ENCODE measurements at places on chromosomes 5 and 9.

DNA sequence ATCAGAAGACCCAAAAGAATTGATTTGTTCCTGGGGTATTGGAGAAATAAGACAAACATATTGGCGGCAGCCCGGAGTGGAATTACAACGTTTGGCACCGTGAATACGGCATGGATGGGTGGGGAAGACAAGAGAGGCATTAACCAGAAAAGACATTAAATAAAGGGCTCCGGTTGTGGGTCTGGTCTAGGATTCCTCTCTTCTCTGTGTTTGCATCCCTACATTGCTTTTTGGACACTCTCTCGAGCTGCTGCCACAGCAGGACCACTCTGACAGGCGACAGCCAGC, 138.7 kb upstream of the PALM2AKAP2 start:
- no peak for DNase-seq

- DNase-seq: no peak
Measured at GRCh38 chr5:140822281-140822629, 842 bp downstream of the PCDHA5 start.

- no peak for DNase-seq
Measured at GRCh38 chr9:78791779-78792178, 494.9 kb downstream of the PSAT1 start.

- no peak for DNase-seq
Measured at GRCh38 chr5:140992828-140993227, 26.6 kb downstream of the PCDHAC2 start.

DNA sequence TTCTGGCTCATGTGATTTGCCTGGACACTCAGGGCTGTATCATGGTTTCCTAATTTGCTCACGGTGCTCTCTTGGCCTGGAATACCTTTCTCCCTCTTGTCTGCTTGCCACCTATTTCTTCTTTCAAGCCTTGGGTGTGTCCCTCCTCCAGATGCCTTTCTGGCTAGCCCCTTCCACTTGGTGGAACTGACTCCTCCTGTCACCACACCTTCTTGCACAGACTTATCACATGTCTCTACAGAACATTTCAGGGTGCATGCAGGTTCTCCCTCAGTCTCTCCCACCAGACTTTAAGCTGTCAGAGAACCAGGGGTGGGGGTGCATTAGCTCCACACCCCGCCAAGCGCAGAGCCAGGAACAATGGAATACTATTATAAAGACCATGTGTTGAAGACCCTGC, 1.9 kb downstream of the TBC1D2 start:
- DNase-seq: no peak

DNA sequence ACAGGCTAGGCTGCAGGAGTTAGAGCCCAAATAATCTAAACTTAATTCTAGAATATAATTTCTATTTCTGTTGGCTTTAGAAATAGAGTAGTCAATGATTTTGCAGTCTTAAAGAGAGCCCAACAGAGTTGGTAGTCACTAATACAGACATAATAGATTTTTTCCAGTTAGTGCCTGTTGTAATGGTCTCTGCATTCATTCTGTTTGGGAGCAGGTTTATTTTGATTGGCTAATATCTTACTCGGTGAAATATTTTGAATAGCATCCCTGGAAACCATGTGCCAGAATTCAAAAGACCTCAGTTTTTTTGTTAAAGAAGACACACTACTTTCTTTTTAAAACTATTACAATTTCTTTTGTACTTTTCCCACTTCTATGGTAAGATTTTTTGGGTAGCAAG, 107.2 kb downstream of the RASGRF2 start:
- no peak for DNase-seq

DNA sequence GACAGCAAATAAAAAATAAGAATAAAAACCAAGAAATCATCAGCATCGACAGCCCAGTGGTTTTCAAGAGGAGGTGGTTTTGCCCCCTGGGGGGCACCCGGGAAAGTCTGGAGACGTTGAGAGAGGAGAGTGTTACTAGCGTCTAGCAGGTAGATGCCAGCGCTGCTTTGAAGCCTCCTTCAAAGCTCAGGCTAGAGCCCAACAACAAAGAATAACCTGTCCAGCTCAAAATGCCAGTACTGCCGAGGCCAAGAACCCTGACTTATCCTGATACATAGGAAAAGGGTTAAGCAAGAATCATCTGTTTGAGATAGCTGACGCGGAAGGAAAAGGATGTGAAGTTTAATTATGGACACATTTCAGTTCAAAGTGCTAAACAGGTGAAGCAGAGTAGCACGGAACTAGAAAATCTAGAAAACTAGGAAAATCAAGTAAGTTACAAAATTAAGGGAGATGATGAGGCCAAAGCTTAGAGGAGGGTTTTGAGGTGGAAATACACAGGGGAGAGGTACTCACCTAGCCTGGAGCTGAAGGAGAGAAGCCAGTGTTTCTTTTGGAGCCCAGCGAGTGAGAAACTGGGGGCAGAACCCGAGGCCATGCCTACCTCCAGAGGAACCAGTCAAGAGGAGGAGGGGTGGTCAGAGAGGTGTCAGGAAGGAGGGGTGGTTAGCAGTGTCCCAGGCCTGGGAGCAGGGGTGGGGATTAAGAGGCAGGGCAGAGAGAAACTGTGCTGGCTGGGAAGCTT, 121.0 kb upstream of the RETREG1 start:
- no peak for DNase-seq

DNA sequence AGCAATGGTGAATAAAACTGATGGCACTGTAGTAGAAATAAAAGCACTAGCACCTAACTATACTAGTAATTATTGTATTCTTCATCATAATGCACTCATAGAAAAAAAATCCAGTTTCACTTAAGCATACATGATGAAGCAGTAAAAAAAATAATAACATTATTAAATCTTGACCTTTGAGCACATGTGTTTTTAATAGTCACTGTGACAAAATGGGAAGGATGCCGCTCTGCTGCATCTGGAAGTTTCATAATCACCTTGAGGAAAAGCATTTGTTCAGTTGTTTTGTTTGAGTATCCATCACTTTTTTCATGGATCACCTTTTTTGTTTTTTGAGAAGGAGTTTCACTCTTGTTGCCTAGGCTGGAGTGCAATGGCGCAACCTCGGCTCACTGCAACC, 13.2 kb downstream of the OR2K2 start:
- peak; percentile 32 for DNase-seq

DNA sequence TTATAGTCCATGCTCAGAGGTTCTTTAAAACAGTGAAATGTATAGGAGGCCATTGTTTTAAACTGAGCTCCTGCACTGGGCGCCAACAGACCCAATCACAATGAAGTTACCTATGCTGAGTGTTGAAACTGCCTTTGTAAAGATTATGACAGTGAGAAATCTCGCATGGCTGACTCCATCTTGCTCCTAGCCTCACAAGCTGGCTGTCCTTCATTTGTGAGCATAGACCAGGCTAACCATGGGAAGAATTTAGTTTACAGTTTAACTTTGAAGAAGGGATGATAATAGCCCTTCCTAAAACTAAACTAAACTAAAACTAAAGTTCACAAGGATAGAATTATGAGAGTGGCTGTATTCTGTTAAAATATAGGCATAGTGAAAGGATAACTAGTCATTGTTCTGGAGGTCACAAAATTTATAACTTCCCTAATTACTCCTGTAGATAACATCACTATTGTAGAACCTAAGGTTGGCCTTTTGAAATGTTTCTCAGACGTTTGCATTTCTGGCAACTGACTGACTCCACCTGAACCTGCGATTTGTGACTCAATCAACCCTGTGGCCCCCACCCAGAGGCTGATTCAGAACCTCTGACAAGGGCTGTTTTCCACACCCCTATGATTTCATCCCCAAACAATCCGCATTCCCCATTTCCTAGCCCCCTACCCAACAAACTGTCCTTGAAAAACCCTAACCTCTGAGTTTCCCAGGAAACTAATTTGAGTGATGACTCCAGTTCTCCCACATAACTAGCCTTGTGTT, 59.1 kb downstream of the HMHB1 start:
- no peak for DNase-seq

DNA sequence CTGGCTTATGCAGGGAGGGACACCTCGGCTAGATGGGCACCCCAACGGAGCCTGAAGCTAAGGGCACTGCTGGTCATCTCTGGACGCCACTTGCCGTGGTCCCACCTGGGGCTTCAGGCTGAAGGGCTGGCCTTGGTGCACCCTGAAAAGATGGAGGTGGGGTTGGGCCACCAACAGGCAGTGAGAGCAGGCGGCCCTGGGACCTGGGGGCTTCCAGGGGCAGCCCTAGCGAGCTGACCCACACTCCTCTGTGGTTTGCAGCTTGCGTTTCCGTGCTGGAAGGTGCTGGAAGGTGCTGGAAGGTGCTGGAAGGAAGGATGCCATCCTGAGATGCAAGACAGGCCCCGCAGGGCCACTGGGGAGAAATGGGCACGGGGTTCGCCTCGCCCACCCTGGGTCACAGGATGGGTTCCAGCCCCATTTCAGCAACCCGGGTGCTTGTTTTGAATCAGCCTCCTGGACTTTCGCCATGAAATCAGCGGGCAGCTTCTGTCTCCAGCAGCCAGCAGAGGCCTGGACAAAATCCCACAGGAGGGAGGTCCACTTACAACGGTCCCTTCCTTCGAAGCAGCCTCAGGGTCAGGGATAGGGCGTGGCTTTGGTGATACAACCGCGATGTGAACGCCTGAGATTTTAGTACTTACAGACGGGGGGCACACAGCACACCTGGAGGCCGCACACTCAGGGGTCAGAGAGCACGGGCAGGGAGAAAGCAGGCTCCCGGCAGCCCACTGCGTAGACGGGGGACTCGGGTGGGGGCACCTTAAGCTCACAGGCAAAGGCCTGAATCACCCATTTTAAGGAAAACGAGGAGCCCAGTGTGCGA, 303.1 kb upstream of the IRX4 start:
- DNase-seq: no peak

DNA sequence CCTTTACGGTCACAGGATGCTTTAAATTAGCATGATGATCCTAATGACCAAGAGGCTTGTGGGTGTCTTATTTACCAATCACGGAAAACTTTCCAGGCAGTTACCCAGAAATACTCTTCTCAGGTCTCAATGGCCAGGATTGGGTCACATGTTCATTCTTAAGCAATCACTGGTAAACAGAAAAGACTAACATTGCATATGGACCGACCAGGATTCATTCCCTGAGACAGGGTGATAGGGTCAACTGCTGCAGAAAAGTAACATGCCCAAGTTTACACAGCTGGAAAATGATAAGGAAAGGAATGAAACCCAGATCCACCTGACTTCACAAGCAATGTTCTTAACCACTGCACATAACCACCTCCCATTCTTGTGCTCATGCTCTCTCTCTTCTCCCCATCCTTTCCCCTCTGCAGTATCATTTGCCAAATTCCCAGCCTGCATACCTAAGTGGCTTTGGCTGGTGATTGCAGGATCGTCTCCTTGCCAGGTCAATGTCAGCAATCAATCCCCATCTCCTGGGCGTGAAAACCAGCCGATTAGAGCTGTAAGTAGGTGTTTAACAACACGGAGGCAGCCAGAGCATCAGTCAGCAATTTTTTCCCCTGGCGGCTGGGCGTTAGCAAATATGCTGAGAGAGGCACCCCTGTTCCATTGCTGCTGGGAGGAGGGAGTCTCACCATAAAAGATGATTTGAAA, 219.4 kb downstream of the NMUR2 start:
- DNase-seq: no peak

GRCh38 chr9:133585481-133586351, 23.5 kb downstream of the FAM163B start:
- no peak for DNase-seq

- no peak for DNase-seq
Measured at GRCh38 chr5:135600152-135600570, 21.4 kb upstream of the CXCL14 start.

DNA sequence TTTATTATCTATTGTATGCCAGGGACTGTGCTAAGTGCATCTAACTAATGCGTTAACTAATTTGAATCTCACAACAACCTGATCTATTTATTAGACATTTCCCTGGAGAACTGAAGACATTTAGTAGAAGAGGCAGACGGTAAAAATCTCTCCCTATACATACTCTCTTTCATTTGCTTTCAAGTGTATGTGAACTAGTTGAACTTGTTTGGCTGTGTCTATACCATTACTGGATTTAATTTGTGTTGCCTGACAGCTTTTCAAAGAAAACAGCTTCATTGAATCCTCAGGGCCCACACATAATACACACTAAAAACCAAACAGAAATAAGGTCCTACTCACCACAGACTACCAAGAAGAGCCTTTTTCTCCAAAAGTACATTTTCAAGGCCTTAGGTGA, 133.6 kb upstream of the NR3C1 start:
- DNase-seq: no peak

- no peak for DNase-seq
Measured at GRCh38 chr9:84597131-84597530, 72.4 kb upstream of the NTRK2 start.

DNA sequence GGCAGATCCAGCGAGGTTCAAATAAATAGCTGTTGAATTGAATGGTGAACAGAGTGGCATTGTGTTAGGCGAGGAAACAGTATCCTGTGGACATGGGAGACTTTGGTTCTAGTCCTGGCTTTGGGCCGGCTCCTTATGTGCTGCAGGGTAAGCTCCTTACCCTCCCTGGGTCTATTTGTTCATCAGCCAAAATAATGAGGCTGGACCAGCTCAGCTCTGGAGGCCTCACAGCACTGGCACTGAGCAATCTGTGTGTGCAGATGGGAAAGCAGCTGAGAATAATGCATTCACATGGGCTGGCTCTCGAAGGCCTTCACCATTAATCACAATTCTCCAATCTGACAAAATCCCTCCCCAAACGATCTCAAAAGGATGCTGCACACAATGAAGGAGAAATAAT, 81.9 kb downstream of the APBA1 start:
- DNase-seq: no peak

- DNase-seq: no peak
Measured at GRCh38 chr5:116566251-116566650, 8.4 kb downstream of the SEMA6A start.

GRCh38 chr5:94618029-94618492, 343 bp downstream of the KIAA0825 start:
- peak; percentile 38 for DNase-seq

- DNase-seq: no peak
Measured at GRCh38 chr9:103992938-103993579, 101.0 kb upstream of the SMC2 start.

GRCh38 chr9:26656003-26656870, 236.4 kb downstream of the CAAP1 start:
- DNase-seq: no peak

- DNase-seq: no peak
Measured at GRCh38 chr9:133932633-133933032, 59.5 kb downstream of the VAV2 start.

- DNase-seq: no peak
Measured at GRCh38 chr9:120921661-120922181, 4.9 kb downstream of the TRAF1 start.

DNA sequence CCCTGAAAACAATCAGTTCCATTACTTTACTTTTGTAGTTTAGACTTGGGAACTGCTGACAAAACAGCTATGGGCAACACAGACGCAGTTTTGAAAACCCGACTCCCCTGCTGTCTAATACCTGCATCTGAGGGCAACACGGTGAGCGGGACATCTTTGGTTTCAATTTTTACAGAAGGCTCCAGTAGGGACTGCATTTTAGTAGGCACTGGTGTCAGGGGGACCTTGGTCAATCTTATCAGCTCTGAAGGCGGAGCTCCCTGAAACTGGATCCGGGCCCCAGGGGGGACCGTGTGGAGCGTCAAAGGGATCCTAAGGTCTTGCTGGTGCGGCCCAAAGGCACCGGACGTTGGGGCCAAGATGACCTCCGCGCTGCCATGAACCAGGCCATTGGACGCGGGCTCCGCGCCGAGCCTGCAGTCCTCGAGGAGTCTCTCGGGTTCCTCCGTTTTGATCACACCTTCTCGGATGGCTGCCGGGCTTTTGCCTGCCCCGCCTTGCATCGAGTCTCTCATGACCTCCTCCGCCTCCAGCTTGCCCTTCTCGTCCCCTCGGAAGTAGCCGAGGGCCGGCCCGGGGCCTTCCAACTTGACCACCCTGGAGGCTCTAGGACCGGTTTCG, 1.1 kb downstream of the SOX30 start:
- DNase-seq: no peak

- DNase-seq: no peak
Measured at GRCh38 chr9:112091810-112092209, 83.3 kb downstream of the SUSD1 start.

All from fibroblast of the conjunctiva (primary cell).